ENCODE measurements at places on chromosomes 6 and 20. TPM values are rescaled to one million over a fixed set of nuclear protein-coding genes. Genes with fewer than 3 reads are reported as not detected.
A peak's percentile ranks its signal among the peaks of the same experiment; 100 is the strongest.

BMP7 gene
- not detected for total RNA-seq

DEFB124 gene
- not detected for total RNA-seq

TREM1 gene
- not detected for total RNA-seq

CASS4 gene
- total RNA-seq, result 0.42 TPM

PDYN gene
- not detected for total RNA-seq

SLC44A4 gene
- not detected for total RNA-seq

PPT2 gene
- 4.2 TPM for total RNA-seq

PSORS1C2 gene
- not detected for total RNA-seq

CDH26 gene
- 2.3 TPM for total RNA-seq

PLN gene
- total RNA-seq, result not detected

MCHR2 gene
- not detected for total RNA-seq

LGSN gene
- total RNA-seq, result not detected

TNF gene
- 22.6 TPM for total RNA-seq

SLA2 gene
- total RNA-seq, result 0.76 TPM

RNF39 gene
- not detected for total RNA-seq

EDN1 gene
- 2.6 TPM for total RNA-seq

COQ3 gene
- 3.1 TPM for total RNA-seq

ZNF318 gene
- total RNA-seq, result 80.9 TPM

- peak; percentile 52 for DNase-seq
Measured at GRCh38 chr6:105431226-105431625, 28.3 kb upstream of the PREP start.

DNA sequence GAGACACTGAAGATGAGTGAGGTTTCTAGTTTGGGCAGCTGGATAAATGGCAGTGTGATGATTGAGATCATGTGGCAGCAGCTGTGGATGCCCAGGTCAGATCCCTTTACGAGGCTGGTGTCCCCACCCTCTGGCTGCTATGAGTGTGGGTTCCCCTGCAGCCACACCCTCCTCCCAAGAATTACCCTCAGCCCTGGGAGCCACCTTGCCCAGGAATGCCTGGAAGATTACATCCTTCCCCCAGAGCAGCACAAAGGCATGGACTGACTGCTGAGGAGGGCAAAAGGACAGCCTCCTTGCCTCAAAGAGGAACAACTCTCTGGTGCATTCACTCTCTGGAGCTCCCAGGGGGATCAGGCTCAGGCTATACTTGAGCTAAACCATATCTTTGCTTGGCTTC, 15.0 kb upstream of the PKHD1 start:
- no peak for DNase-seq

GRCh38 chr6:139904568-139904967, 530.1 kb upstream of the CITED2 start:
- DNase-seq, result no peak

DNA sequence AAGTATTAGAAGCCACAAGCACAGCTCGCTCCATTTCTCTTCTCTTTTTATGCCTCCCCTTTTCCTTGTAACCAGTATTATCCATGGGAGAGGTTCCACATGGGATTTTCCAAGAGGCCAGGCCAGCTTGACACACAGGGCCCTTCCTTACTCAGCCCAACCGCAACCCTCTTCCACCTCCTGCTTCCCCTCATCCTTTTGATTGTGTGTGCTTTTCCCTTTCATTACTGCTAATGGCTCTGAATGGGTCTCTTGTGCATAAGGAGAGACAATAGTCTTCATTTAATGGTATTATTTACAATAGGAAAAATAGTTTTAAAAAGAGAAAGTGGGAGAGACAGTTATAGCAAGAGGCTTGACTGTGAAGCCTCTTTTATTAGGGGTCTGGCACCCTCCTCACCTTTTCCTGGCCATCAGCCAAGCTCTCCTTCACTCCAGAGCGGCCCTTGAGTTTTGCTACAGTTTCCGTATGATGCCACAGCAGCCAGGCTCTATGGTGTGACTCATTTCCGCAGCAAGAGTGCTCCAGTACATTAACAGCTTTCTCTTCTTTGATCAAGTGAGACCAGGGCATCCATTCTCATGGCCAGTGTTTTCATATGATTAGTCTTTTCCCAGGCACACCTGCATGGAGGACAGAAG, 579.5 kb downstream of the TFAP2B start:
- DNase-seq, result no peak

DNA sequence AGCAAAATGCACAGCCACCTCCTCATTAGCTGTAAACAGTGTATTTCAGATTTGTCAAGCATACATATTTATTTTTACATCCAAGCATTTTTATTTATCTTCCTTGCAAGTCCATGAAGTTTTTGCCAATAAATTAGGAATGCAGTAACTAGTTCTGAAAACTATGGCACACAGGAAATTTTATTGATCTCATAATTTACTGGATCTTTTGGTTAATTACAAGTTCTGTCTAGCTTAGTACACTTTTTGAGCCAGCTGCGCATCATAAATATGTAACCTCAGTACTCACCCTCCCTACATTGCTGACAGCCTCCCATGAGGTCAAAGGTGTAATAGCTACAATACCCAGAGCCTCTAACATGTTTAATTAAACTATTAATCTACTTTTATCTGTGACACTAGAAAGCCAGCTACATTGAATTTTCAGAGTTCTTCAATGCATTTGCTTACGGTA, 898.2 kb downstream of the KIF16B start:
- DNase-seq, result no peak

GRCh38 chr20:35568645-35569044, 26.8 kb downstream of the ERGIC3 start:
- DNase-seq, result no peak

DNA sequence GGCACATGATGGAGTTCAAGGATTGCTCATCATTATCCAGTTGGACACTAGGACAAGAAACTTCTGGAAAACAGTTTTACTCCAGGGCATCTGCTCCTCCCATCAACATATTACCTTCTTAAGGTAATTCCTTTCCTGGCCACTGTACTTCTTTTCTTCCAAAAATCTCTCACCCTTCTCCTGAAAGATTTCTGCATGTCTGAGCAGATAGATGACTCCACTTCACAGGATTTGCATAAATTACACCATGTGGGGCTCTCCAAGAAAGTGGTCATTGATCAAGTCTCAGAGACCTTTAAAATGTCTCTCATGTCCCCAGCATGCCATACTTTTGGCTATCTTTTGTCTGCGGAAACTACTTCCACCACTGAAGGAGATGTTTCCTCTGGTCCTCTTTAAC, 103.2 kb upstream of the TNFAIP3 start:
- no peak for DNase-seq

DNA sequence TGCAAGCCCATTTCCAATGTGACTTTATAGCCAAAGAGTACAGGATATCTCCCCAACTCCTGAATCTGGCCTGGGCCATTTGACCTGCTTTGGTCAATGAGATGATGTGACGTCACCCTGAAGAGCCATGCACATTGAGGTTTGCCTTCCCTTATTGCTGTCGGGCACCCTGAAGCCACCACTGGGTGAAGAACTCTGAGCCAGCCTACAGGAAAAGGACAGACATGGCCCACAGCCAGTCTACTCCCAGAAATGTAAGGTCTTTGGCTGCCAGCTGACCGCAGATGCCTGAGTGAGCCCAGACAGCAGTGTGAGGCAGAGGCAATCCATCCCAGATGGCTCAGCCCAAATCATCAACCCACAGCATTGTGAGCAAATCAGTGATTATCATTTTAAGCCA, 3.7 kb upstream of the SYNDIG1 start:
- DNase-seq, result no peak

DNA sequence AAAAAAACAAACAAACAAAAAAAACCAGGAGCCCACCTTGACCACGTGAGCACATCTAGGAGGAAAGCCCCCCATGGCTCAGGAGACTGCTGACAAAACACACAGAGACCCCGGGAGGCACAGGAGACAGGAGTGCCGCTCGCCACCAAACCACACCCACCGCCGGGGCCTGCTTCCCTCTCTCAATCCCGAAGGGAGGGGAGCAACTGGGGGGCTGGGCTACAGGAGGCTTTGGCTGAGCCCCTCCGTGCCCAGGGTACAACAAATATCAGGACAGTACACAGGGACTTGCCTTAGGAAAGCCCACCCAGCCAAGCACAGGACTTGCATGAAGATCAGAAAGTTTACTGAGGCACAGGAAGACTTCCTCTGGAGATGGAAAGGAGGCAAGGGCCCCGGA, 102.5 kb downstream of the TAF4 start:
- DNase-seq, result no peak

DNA sequence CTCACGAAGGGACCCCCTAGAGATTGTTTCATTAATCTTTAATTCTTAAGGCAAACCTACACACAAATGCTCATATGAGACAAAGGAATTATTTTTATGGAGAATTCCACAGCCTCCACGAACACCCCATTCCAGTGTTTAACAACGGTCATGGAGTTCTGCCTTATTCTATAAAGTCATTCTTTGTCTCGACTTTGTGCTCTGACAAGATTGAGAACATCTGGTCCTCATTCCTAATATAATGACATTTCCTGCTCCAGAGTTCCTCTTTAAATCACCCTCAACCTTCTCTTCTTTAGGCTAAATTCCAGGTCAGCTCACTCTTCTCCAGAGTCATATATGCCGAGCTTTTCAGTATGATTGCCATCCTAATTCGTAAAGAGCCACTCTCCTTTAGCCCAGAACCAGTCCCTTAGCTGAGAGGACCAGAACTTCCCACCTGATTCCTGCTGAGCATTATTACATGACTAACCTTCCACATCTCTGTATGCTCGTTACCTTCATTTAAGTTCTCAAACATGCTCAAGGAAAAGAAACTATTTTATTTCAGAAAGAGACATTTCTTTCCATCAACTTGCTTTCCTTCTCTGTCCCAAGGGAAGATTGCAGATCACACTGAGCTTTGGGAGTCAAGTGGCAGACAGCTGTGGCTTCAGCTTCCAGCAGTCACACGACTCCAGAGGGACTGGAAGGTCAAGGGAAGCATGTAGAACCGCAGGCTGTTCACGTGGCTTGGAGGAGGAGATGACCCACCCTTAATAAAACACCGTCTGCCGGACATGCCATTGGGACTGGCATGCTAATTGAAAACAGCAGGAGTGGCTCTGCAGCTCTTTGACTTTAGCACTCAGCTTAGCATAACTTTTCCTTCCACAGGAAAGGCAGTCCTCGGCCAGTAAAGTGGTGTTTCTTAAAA, 467.1 kb upstream of the HSF2 start:
- DNase-seq, result no peak

GRCh38 chr6:24799541-24799915, 811 bp upstream of the ARMH2 start:
- no peak for DNase-seq

- DNase-seq, result no peak
Measured at GRCh38 chr20:1539816-1540419, 17.6 kb downstream of the SIRPD start.

DNA sequence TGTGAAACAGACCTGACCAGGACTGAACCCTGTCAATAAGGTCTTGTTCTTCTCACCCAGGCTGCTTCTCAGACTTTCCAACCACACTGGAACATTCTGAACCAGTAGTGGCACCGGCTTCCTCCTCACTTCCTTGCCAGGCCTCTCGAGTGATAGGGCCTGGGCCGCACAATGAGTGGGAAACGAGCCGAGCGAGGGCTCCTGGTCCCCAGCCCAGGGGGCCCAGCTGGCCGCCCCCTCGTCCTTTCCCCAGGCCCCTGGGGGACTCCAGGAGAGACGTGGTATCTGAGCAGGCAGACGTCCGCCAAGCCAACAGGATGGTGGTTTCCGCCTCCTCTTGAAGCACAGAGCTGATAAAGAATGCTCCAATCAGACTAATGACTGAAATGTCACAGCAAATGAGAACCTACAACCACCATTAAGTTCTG, 117.9 kb downstream of the GMDS start:
- peak; percentile 50 for DNase-seq

GRCh38 chr6:166393535-166393823, 10.7 kb upstream of the MPC1 start:
- no peak for DNase-seq

DNA sequence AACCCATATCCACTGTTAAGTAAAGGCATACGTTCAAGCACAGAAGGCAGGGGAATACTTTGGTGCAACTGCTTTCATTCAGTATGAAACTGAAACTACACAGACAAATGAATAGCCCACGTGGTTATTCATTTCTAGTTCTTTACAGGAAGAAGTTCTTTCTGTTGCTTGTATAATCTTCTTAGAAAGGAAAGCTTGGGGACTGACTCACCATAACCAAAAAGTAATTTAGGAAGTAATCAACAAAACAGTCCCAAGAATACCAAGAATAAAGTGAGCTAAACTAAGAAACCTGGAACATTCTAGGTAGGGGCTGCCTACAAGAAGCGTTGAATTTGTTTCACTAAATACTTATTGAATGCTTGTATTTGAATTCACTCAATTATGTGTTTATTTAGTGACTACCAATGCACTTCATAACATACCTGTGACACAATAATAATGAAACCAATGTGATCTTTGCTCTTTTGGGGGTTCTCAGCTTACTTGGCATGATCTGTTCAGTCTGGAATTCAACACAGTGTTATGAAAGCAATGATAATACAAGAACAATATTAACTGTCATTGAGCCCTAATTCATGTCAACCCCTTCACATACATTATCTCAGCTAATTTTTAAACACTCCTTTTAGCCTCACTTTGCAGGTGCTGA, 25.1 kb upstream of the KIAA0408 start:
- peak; percentile 35 for DNase-seq

GRCh38 chr6:42010185-42010891, 40.0 kb upstream of the TAF8 start:
- no peak for DNase-seq

DNA sequence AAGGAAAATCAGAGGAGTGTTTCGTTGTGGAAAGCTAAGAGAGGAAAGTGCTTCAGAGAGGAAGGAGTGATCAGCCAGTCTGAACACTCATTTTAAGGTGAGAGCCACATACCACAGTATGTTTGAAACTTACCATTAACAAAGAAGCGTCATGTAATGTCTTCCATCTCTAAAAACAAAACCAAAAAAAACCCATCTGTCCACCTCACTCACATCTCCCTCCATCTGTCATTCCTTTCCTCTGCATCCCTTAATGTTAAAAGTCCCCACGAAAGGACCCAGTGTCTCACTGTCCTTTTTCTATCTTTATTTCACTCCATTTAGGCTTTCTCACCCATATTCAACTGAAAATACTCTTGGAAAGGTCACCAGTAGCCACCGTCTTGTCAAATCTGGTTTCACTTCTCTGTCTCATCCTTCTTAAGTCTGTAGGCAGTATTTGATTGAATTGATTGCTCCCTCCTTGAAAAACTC, 59.4 kb upstream of the GNRH2 start:
- DNase-seq, result peak; percentile 35

GRCh38 chr6:24125980-24126379, at the start of gene NRSN1:
NRSN1 (plus strand) TSS chr6:24126215; CDS start chr6:24134328, 8,113 bp downstream.
- DNase-seq, result no peak

- no peak for DNase-seq
Measured at GRCh38 chr20:137668-138490, 4.5 kb upstream of the DEFB126 start.

GRCh38 chr6:24426729-24427446, 24.2 kb downstream of the MRS2 start:
- DNase-seq, result no peak

Measured in B cell (primary cell).